ENCODE measurements at places on chromosomes 13 and 19. TPM values are rescaled to one million over a fixed set of nuclear protein-coding genes. Genes with fewer than 3 reads are reported as not detected.

The KLF5 gene
- polyA plus RNA-seq, result 196 TPM

The ZNF283 gene
- polyA plus RNA-seq, result 1.6 TPM

The PHF11 gene
- 55.4 TPM for polyA plus RNA-seq

The SPIB gene
- 0.06 TPM for polyA plus RNA-seq

The RYR1 gene
- polyA plus RNA-seq, result 8.7 TPM

The CYSLTR2 gene
- polyA plus RNA-seq, result 0.12 TPM

The ZNF135 gene
- 1.6 TPM for polyA plus RNA-seq

The HIF3A gene
- 27.3 TPM for polyA plus RNA-seq

The COX7A1 gene
- 22.9 TPM for polyA plus RNA-seq

The ZNF543 gene
- polyA plus RNA-seq, result 1.4 TPM

The TMEM145 gene
- polyA plus RNA-seq, result 0.04 TPM

The CYP4F8 gene
- polyA plus RNA-seq, result 0.19 TPM

The ZNF577 gene
- polyA plus RNA-seq, result 9.6 TPM

The ZNF728 gene
- polyA plus RNA-seq, result 0.04 TPM

The ADGRE1 gene
- polyA plus RNA-seq, result not detected

The GSX1 gene
- not detected for polyA plus RNA-seq

The GADD45B gene
- polyA plus RNA-seq, result 62.6 TPM

The ZNF541 gene
- polyA plus RNA-seq, result 0.06 TPM

The PALM gene
- 4.8 TPM for polyA plus RNA-seq

The TGFB1 gene
- polyA plus RNA-seq, result 16.2 TPM

The KCNRG gene
- polyA plus RNA-seq, result 0.59 TPM

The LILRB2 gene
- 0.67 TPM for polyA plus RNA-seq

The MEF2B gene
- 0.63 TPM for polyA plus RNA-seq

The LYPD5 gene
- 12.3 TPM for polyA plus RNA-seq

The CD70 gene
- 0.20 TPM for polyA plus RNA-seq

The ZNF93 gene
- 1.8 TPM for polyA plus RNA-seq

The TMPRSS9 gene
- polyA plus RNA-seq, result not detected

The GRIK5 gene
- 1.1 TPM for polyA plus RNA-seq

The GPR12 gene
- 0.01 TPM for polyA plus RNA-seq

The CYP2S1 gene
- 10.5 TPM for polyA plus RNA-seq

The ZNF627 gene
- 3.0 TPM for polyA plus RNA-seq

The KLK14 gene
- polyA plus RNA-seq, result 0.31 TPM

The ZGLP1 gene
- polyA plus RNA-seq, result 2.0 TPM

The B3GNT3 gene
- polyA plus RNA-seq, result 12.2 TPM

The SAFB2 gene
- polyA plus RNA-seq, result 27.5 TPM

The CYP2A7 gene
- polyA plus RNA-seq, result 0.20 TPM

The APOE gene
- 17.9 TPM for polyA plus RNA-seq

The RDH8 gene
- polyA plus RNA-seq, result not detected

Data from esophagus (tissue), 2 donors.